ENCODE measurements at places on chromosomes 16 and 17.
A peak's percentile ranks its signal among the peaks of the same experiment; 100 is the strongest.

GRCh38 chr17:54944796-54945195 lies 23.7 kb downstream of the COX11 start:
- no peak overlapping the region for H3K27ac ChIP-seq
- no peaks in the 10 kb centered on the region for H3K36me3 ChIP-seq
- H3K4me1 ChIP-seq = no peaks in the 10 kb centered on the region
- H3K27me3 ChIP-seq = no peaks in the 10 kb centered on the region

- no peaks in the 10 kb centered on the region for H3K36me3 ChIP-seq
- peaks cover 9% of the 10 kb centered on the region for H3K4me1 ChIP-seq
- no peaks in the 10 kb centered on the region for H3K27me3 ChIP-seq
- H3K27ac ChIP-seq = peak overlapping the region; percentile 28
- no peak for DNase-seq
These were observed 161.3 kb downstream of the RPTOR start for GRCh38 chr17:80705988-80706387.

GRCh38 chr16:90037276-90037675 lies 18.0 kb upstream of the DBNDD1 start:
- no peak overlapping the region for H3K4me3 ChIP-seq
- H3K27me3 ChIP-seq = no peaks in the 10 kb centered on the region
- no peak overlapping the region for H3K27ac ChIP-seq
- H3K4me1 ChIP-seq = no peaks in the 10 kb centered on the region
- H3K36me3 ChIP-seq = no peaks in the 10 kb centered on the region
- DNase-seq = no peak

- H3K36me3 ChIP-seq = no peaks in the 10 kb centered on the region
- H3K4me3 ChIP-seq = no peak overlapping the region
- peak; percentile 74 for DNase-seq
- H3K27ac ChIP-seq = peak overlapping the region; percentile 63
These were observed 14.6 kb upstream of the PITPNA start for GRCh38 chr17:1577182-1577581.

- no peak for DNase-seq
- H3K4me3 ChIP-seq = no peak overlapping the region
- no peaks in the 10 kb centered on the region for H3K36me3 ChIP-seq
- no peak overlapping the region for H3K27ac ChIP-seq
- no peaks in the 10 kb centered on the region for H3K4me1 ChIP-seq
These were observed 10.0 kb upstream of the ABCA3 start for GRCh38 chr16:2350500-2350899.

DNA sequence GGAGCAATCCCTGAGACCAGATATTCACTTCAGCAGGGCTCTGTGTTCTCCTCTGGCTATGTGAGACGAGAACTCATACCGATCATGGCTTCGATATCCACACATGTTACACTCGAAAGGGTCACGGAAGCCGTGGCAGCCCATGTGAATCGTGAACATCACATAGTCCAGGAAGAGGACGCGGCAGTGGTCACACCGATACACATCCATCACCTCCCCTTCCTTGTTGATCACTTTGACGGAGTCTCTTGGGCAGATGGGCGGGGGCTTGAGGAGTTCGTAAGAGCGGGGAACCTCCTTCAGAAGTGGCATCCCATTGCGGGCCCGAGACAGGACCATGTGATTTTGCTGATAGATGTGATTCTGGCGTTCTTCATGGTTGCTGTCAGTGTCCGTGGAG lies 28.0 kb downstream of the GRB7 start:
- no peaks in the 10 kb centered on the region for H3K36me3 ChIP-seq
- H3K27me3 ChIP-seq = no peaks in the 10 kb centered on the region
- no peak overlapping the region for H3K4me3 ChIP-seq
- no peak overlapping the region for H3K27ac ChIP-seq
- no peak for DNase-seq
- H3K4me1 ChIP-seq = no peaks in the 10 kb centered on the region

GRCh38 chr17:50264263-50265113 lies 9.8 kb upstream of the TMEM92 start:
- peak; percentile 32 for DNase-seq
- peaks cover 2% of the 10 kb centered on the region for H3K27me3 ChIP-seq
- H3K4me3 ChIP-seq = no peak overlapping the region
- peak overlapping the region; percentile 99 for H3K27ac ChIP-seq
- H3K36me3 ChIP-seq = no peaks in the 10 kb centered on the region

GRCh38 chr17:76757256-76757655 lies 19.3 kb downstream of the MFSD11 start:
- H3K36me3 ChIP-seq = peaks cover 3% of the 10 kb centered on the region
- H3K4me1 ChIP-seq = no peaks in the 10 kb centered on the region
- H3K27me3 ChIP-seq = no peaks in the 10 kb centered on the region
- DNase-seq = no peak
- no peak overlapping the region for H3K4me3 ChIP-seq

DNA sequence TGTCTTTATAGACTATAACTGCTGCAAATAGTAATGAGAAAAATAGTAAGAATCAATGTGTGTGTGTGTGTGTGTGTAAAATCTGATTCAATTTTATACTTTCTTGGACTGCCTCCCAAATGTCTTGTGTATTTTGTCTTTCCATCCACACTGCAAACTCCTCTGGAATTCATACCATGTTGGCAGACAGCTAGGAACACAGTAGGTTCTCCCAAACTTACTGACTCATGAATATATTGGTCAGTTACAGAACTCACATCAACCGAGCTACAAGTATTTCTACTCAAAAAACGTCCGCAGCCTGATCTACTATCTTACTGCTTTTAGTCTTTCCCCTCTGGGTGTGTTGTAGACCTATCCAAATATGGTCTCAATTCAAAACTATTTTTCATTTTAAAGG lies 542.7 kb upstream of the PSMD7 start:
- H3K27ac ChIP-seq = no peak overlapping the region
- H3K4me1 ChIP-seq = no peaks in the 10 kb centered on the region
- no peaks in the 10 kb centered on the region for H3K27me3 ChIP-seq
- no peak for DNase-seq

GRCh38 chr16:49695782-49696413 lies 160.0 kb downstream of the ZNF423 start:
- no peaks in the 10 kb centered on the region for H3K36me3 ChIP-seq
- no peak overlapping the region for H3K4me3 ChIP-seq
- DNase-seq = no peak
- no peak overlapping the region for H3K27ac ChIP-seq
- H3K27me3 ChIP-seq = no peaks in the 10 kb centered on the region
- peaks cover 43% of the 10 kb centered on the region for H3K4me1 ChIP-seq

GRCh38 chr17:50845240-50846147 lies 10.1 kb downstream of the WFIKKN2 start:
- H3K4me1 ChIP-seq = peaks cover 6% of the 10 kb centered on the region
- H3K4me3 ChIP-seq = no peak overlapping the region
- peak overlapping the region; percentile 71 for H3K27ac ChIP-seq
- no peaks in the 10 kb centered on the region for H3K36me3 ChIP-seq
- DNase-seq = no peak
- no peaks in the 10 kb centered on the region for H3K27me3 ChIP-seq

- no peak overlapping the region for H3K27ac ChIP-seq
- no peaks in the 10 kb centered on the region for H3K4me1 ChIP-seq
- no peaks in the 10 kb centered on the region for H3K27me3 ChIP-seq
- no peaks in the 10 kb centered on the region for H3K36me3 ChIP-seq
- no peak for DNase-seq
These were observed 9.7 kb upstream of the ZC3H7A start for GRCh38 chr16:11806721-11807120.

- H3K4me3 ChIP-seq = peak overlapping the region; percentile 93
- no peaks in the 10 kb centered on the region for H3K36me3 ChIP-seq
- H3K4me1 ChIP-seq = peaks cover 55% of the 10 kb centered on the region
- no peaks in the 10 kb centered on the region for H3K27me3 ChIP-seq
- peak overlapping the region; percentile 95 for H3K27ac ChIP-seq
These were observed 2.9 kb downstream of the SLC16A3 start for GRCh38 chr17:82231562-82232321.

GRCh38 chr17:64083563-64084085 lies 46.3 kb downstream of the ERN1 start:
- H3K27me3 ChIP-seq = no peaks in the 10 kb centered on the region
- H3K27ac ChIP-seq = peak overlapping the region; percentile 84
- no peak for DNase-seq
- no peak overlapping the region for H3K4me3 ChIP-seq
- H3K36me3 ChIP-seq = no peaks in the 10 kb centered on the region

Data from hepatocyte (in vitro differentiated cells).